Stimulated activated CD4-positive, alpha-beta T cell treated with anti-CD3 and anti-CD28 coated beads, TNF-alpha, amount 100 ng/mL, for 4 hours (primary cell): ENCODE measurements at places on chromosomes 12 and 14.

GRCh38 chr12:71840231-71840847, 780 bp downstream of the TBC1D15 start:
- DNase-seq, result no peak

GRCh38 chr12:64006211-64006825, 161.8 kb downstream of the SRGAP1 start:
- no peak for DNase-seq

- no peak for DNase-seq
Observed at GRCh38 chr12:66127650-66128049, 2.9 kb downstream of the LLPH start.

DNA sequence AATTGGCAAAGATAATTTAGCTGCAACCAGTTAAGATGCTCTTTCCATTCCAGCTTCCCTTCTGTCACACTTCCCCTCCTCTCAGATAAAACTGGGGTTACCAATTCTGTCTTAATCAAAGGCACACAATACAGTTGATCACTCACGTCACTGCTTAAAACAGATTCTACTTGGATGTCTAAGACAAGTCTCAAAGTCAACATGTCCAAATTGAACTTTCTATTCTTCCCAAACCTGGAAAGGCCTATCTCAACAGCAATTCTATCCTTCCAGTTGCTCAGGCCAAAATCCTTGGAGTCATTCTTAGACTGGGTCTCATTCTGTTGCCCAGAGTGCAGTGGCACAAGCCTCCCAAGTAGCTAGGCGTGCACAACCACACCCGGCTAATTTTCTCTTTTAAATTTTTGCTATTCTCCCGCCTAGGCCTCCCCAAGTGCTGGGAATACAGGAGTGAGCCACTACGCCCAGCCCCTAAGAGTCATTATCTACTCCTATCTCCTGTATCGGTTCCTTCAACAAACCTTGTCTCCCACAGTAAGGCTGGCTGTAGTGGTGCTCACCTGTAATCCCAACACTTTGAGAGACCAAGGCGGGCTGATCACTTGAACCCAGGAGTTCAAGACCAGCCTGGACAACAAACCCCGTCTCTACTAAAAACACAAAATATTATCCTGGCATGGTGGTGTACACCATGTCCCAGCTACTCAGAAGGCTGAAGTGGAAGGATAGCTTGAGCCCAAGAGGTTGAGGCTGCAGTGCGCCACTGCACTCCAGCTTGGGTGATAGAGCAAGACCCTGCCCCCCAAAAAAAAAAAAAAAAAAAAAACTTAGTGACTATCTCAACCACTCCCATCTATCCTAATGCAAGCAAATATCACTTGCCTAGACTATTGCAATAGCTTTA, 4.7 kb downstream of the RPS29 start:
- DNase-seq, result no peak

DNA sequence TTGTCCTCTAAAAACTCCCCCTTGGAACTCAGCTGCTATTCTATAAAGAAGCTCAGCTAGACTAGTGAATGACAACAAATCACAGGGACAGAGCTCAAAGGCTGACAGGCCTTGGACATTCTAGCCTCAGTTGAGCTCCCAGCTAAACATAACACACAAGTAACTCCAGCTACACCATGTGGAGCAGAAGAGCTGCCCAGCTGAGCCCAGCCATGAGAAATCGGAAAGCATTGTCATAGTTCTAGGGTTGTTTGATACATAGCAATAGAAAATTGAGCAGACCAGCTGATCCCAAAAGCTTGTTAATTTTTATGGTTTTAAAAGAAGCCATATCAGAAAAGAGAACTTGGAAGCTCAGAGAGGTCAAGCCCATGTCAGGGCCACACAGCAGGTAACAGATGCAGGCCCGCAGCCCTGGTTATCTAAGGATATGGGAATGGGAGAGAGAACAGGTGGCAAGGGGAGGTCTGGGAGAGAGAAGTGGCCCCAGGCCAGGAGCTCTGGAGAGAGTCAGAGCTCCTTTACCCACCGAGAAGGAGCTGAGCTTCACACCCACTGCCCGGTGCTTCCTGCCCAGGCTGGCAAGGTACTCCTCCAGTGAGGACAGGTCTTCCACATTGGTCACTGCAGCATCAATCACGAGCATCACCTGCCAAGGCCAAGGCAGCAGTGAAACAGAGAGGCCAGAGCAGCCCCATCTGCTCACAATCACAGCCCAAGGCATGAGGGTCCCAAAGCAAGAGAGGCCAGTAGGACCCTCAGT, 2.9 kb downstream of the NGB start:
- no peak for DNase-seq
